HFFc6 (cell line): ENCODE measurements at places on chromosomes 2 and 18. TPM values are rescaled to one million over a fixed set of nuclear protein-coding genes. Genes with fewer than 3 reads are reported as not detected.

The PJVK gene
- total RNA-seq, result 0.72 to 0.81 TPM (median 0.78 TPM) in 3 replicates

GRCh38 chr2:33488715-33489540, 12.5 kb downstream of the RASGRP3 start:
- no peak for DNase-seq

GRCh38 chr2:88903749-88904353, 212.4 kb downstream of the RPIA start:
- DNase-seq, result peak; percentile 37

DNA sequence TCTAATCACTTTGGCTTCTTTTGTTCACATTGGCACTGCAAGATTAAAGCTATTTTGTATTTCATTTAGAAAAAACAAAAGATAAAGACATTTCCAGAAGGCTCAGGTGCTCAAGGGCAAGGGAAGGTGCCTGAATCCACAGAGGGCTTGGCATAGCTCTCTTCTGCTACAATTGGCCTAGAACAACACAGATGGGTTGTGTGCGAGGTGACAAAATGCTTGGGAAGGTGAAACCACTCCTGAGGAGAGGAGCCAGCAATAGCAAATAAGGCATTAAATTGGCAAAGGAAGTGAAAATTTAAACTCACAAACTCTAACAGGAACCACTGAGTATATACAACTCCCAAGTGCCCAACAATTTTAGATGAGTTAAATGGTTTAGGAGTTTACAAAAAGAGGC, 1290.4 kb upstream of the CHAC2 start:
- DNase-seq, result no peak

DNA sequence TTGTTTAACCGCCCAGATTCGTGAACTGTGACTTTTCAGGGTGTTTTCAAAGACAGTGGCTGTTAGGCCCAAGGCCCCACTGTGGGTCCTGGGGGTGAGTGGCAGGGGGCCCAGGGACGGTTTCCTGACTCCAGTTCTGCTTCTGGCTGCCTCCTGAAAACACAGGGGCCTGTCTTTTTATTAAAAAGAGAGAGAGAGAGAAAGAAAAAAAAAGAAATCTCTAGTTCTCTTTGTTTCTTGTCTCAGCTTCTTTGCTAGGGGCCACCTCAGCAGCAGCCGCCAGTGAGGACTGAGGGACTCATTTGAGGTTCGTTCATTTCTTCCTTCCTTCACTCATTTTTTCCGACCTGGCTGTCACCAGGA, 15.4 kb upstream of the E2F6 start:
- DNase-seq, result no peak
